ENCODE measurements at places on chromosomes 13 and 19.

- DNase-seq = no peak
These were observed 86.3 kb downstream of the ARHGEF7 start for GRCh38 chr13:111201304-111201940.

DNA sequence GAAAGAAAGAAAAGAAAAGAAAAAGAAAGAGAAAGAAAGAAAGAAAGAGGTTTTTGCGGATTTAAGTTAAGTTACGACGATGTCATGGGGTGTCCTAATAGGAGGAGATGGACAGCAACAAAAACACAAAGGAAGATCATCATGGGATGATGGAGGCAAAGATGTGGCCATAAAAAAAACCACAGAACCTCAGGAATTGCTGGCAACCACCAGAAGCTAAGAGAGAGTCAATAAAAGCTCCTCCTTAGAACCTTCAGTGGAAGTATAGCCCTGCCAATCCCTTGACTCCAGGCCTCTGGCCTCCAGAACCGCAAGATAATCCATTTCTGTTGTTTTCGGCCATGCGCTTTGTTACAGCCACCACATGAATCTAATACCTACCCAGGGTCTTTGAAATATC is 11.5 kb downstream of the PLEKHA4 start:
- no peak for DNase-seq

GRCh38 chr13:44903574-44903985 is 85.7 kb downstream of the NUFIP1 start:
- peak; percentile 52 for DNase-seq

DNA sequence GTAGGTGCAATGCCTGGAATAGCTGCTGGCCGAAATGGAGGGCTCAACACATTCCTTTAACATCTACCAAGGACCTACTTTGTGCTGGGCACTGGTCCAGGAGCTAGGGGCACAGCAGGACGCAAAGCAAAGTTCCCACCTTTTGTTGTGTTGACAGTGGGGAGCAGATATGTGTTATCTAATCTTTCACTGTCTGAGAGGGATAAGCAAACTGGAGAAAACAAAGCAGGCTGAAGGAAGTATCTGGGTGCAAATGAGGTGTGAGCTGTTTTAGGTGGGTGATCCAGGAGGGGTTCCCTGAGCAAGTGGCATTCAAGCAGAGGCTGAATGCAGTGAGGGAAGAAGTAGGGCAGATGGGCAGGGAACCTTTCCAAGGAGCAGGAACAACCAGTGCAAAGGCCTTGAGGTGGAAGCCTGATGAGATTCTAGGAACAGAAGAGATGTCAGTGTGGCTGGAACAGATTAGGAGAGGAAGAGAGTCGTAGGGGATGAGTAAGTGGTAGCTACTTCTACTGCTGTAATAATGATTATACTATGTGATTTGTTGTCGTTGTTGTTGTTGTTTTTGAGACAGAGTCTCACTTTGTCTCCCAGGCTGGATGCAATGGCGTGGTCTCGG is 2.2 kb upstream of the PLAUR start:
- no peak for DNase-seq

DNA sequence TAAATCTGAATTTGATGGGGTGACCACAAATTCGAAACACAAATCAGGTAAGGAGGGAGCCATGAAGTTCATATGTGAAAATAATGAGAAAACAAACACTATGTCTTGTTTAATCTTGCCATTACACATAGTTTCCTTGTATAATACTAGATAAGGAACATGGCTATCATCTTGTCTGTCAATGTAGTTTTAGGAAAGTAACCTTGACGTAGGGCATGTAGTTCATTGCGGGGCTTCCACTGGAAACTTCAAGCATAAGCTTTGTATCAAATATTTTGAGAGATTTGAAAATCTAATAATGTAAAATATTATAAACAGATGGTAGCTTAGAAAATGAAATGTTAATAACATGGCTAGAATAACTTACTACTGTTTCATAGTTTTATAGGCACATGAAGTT is 8.8 kb downstream of the BIVM start:
- DNase-seq = no peak
